ENCODE measurements at places on chromosomes 4 and X.

DNA sequence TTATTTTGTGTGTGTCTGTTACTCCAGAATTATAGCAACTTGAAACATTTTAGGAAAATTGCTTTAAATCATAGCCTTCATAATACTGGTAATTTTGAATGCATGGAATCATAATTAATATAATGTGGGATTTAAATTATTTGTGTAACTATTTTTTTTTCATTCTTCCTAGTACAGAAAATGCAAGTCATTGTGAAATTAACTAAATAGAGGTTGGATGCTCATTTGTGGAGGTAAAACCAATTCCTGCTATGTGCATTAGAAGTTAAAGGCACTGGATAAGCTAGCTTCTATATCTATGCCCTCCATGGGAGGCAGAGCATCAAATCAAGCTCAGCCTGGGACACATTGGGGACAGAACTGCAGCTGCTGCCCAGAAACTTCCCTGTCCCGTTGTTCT, 1048.5 kb upstream of the PABPC4L start:
- DNase-seq: no peak

- DNase-seq: no peak
Observed at GRCh38 chr4:59412739-59413138, 1787.4 kb upstream of the ADGRL3 start.

GRCh38 chrX:108362026-108362425, 76.2 kb downstream of the COL4A6 start:
- no peak for DNase-seq

GRCh38 chr4:1205586-1206298, 33.4 kb upstream of the SPON2 start:
- DNase-seq: peak; percentile 16

DNA sequence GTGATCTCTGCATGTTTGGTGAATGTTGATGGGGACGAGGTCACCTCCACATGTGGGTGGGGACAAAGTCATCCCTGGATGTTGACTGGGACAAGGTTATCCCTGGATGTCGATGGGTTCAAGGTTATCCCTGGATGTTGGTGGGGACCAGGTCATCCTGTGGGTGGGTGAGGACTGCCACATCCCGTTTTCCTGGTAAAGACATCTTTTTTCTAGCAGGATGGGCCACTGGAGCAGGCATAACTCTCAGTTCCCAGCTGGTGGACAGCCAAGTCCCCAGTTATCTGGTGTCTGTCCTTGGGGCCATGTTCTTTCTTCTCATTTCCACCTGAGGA, 28.3 kb upstream of the PLCXD1 start:
- DNase-seq: no peak

DNA sequence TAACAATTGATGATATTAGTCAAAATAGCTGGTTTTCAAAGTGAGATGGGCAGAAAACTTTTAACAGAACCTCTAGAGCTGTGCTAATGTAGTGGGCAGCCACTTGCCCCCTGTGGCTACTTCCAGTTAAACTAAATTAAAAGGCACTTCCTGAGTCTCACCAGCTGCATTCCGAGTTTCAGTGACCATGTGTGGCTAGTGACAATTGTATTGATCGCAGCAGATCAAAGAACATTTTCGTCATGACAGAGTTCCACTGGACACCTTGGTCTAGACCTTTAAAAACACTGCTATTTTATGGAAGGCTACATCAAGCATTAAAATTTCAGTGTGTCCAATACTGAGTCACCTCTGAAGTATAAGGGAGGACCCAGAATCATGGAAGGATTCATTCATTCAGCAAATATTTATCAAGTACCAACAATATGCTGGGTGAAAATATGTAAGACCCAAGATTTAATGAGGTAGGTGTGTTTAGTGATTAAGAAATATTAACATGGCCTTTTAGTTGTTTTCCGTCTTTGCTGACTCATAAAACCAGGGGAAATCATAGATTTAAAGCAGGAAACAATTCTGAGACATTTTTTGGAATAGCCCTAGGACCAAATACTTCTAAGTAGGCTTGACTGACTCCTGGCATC, 5.1 kb upstream of the FAT1 start:
- no peak for DNase-seq

GRCh38 chrX:23911126-23911835, 3.5 kb downstream of the CXorf58 start:
- DNase-seq: no peak

GRCh38 chrX:96464880-96465558, 219.6 kb upstream of the DIAPH2 start:
- DNase-seq: no peak

DNA sequence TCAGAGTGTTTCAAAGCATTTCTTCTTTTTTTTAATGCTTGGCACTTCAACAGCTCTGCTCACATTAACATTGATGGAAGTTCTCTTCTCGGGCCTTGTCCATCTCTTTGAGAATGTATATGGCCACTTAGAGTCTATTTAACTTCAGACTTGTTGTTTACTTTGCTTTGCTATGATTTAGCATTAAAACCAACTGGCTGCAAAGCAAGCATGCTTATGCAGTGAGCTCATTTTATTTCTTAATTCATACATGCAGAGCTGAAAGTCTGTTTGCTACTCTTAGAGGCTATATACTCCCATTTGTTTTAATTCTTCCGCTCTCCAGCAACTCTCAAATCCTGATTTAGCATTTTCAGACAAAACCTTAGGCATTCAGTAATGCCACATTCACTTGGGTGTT, 107.6 kb upstream of the PACRGL start:
- no peak for DNase-seq

DNA sequence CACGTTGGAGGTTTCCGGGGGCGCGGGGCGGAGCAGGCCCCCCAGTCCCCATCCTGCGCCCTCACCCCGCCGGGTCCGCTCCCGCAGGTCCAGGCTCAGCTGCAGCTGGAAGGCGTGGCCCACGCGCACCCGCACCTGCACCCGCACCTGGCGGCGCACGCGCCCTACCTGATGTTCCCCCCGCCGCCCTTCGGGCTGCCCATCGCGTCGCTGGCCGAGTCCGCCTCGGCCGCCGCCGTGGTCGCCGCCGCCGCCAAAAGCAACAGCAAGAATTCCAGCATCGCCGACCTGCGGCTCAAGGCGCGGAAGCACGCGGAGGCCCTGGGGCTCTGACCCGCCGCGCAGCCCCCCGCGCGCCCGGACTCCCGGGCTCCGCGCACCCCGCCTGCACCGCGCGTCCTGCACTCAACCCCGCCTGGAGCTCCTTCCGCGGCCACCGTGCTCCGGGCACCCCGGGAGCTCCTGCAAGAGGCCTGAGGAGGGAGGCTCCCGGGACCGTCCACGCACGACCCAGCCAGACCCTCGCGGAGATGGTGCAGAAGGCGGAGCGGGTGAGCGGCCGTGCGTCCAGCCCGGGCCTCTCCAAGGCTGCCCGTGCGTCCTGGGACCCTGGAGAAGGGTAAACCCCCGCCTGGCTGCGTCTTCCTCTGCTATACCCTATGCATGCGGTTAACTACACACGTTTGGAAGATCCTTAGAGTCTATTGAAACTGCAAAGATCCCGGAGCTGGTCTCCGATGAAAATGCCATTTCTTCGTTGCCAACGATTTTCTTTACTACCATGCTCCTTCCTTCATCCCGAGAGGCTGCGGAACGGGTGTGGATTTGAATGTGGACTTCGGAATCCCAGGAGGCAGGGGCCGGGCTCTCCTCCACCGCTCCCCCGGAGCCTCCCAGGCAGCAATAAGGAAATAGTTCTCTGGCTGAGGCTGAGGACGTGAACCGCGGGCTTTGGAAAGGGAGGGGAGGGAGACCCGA, 14.0 kb downstream of the SHOX start:
- no peak for DNase-seq

DNA sequence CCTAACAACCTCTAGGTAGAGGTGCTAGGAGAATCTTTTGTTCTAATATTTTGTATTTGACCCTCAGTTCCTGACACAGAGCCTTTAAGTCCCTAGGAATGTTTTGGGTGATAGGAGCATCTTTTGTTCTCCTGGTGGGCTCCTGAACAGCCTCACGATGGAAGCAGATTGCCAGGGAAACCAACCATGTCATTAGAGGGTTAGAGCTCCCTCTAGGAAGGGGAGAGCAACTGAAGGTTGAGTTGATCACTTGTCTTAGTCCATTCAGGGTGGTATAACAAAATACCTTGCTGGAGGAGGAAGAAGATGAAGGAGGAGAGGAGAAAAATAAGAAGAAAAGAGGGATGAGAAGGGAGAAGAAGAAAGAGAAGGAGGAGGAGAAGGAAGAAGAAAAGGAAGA, 9.2 kb downstream of the VCX start:
- no peak for DNase-seq

GRCh38 chr4:88467392-88467791, 10.5 kb downstream of the HERC5 start:
- DNase-seq: no peak

GRCh38 chr4:166435449-166435848, 562.4 kb downstream of the TLL1 start:
- DNase-seq: no peak

GRCh38 chr4:153014460-153014859, 78.3 kb downstream of the FHDC1 start:
- DNase-seq: no peak

GRCh38 chr4:154184238-154184637, 307.4 kb downstream of the DCHS2 start:
- no peak for DNase-seq

DNA sequence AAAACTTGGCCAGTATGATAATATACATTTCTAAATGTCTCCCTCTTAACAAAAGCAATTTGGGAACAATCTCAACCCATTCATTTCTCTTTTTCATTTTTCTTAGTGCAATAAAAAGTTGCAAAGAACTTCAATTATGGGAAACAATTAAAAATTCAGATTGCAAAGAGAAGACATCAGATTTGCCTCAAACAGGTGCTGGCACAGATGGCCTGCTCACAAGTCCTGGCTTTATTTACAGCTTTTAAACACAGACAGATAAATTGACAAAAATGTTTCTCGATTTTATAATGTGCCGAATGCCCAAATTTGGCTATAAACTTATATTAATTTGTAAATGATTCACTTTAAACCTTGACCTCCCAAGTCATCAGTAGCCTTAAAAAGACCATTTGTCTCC, 28.7 kb downstream of the SLC4A4 start:
- no peak for DNase-seq

GRCh38 chr4:73007526-73008100, 61.9 kb downstream of the COX18 start:
- DNase-seq: no peak

DNA sequence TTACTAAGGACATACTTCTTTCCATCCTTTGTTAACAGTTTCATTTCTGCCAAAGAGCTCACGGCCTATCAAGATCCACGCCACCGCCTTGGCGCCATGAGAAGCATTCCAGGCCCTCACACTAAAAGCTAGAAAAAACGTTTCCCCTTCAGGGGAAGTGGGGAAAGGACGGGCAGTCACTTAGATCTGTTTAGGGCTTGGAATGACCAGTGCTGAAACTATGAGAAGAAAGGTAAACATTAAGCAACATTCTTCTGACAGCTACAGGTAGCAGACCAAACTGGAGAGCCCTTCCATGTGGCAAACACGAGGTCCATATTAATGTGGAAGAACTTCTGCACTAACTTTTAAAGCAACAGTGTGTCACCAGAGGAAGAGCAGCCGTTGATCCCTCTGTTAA, 146.7 kb downstream of the SH3KBP1 start:
- DNase-seq: no peak

DNA sequence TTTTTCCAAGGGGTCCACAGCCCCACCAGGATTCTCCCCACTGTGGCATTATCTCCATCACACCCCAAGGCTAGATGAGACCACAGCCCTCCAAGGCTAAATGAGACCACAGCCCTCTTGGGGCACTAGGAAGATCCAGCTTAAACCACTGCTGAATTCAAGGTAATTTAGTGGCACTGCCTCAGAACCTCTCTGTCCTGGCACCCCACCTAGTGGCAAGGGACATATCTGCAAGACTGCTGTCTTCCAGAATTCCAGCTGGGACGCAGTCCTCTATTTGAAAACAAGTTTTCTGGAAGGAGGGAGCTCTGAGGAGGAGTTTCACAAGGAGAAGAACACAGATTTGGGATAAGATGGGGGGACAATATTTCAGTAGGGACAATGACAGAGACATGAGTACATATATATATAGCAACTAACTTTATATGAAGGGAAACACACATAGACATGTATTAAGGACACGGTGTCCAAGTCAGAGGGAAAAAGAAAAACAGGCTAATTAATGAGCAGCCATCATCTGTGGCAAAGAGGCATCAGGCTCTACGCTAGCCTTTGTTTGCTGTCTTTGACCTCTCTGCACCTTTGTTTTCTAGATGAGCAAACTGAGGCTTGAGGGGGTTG, 9.3 kb downstream of the CETN2 start:
- DNase-seq: peak; percentile 70

All from glutamatergic neuron (in vitro differentiated cells).